T-cell (primary cell): ENCODE measurements at places on chromosomes 16 and 17.

DNA sequence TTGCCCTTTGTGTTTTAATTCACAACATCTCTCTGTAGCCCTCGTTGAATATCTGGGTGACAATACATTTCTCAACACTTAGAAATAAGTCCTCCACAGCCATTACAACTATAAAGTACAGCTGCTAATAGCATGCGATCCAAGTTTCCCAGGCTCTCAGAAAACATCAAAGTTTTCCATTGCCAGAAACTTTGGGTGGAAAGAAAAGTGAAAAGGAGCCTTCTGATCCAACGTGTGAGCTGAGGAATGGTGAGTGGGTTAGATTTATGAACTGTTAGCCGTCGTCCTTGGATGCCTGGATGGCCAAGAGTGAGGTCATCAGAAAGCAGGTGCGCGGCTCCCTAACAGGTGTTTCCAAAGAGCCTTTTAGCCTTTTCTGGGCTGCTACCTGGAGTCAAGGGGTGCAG lies 258.0 kb downstream of the PMP22 start:
- no peak for DNase-seq

DNA sequence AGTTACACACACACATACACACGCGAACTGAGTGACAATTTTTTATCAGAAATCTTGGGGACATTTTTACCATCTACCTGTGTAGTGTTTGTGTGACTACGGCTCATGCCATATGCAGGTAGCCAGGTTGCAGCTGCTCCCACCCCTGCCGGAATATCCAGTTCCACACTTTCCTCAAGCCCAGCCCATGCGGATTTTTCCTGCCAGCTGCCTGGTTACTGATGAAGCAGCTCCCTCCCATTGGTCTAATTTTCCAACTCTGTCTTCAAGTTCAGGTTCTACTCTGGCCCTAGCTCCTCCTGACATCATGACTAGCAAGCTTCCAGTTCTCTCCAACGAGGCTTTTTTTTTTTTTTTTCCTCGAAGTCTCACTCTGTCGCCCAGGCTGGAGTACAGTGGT lies 4.8 kb downstream of the GSG1L2 start:
- DNase-seq, result no peak

GRCh38 chr16:62664566-62664965 lies 628.3 kb upstream of the CDH8 start:
- DNase-seq, result no peak

DNA sequence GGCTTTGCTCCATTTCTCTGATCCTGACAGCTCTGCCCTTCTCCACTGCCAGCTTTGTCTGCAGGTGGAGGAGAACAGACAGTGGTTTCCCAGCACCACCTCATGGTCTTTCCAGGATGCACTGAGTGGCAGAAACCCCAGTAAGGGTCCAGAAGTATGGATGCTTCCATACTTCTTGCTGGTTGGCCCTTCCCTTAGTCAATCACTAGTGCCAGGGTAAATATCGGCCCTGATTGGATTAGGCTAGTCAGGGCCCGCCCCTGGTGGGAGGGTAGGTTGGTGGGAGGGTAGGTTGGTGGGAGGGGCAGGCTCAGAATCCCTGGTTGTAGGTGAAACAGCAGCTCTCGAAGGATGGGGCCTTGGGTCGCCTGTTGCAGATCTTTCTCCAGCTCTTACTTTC lies 10.2 kb downstream of the RNF213 start:
- DNase-seq, result no peak

DNA sequence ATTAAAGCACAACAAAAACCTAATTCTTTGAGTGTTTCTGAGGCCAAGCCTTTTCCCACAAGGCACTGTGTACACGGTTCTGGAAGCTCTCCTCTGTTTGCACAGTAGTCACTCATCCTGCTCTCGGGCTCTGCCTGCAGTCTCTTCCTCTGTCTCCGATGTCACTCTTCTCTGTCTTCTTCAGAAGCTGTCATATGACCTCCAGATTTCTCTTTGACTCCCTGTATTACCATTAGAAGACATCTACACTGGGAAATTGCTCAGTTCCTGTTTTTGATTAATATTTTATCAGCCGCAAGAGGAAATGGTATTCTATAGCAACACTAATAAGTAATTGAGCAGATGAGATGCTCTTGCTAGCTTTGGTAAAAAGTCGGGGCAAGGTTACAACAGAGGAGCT lies 422.9 kb downstream of the WWOX start:
- DNase-seq, result no peak

DNA sequence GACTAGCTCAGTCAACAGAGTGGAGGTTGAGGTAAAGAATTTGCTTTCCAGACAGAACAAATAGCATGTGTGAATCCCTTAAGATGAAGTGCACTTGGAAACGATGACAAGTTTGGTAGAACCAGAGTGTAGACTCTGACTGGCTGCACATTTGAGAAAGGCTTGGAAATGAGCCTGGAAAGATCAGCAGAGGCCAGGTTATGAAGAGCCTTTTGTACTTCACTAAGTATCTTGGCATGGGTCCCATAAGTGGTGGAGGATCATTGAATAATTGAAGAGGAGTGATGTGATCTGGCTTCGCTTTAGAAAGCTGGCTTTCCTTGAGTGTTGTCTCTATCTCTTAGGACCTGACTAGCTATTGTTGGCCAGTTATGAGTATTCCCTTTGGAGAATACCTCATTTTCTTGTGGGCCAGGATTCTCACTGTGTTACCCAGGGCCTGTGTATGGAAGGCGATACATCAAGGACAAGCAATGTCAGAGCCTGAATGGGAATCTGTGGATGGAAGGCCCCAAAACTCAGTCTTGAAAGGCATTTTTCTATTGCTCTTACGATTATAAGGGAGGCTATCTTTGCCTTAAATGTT lies 329.8 kb downstream of the UTP18 start:
- no peak for DNase-seq

DNA sequence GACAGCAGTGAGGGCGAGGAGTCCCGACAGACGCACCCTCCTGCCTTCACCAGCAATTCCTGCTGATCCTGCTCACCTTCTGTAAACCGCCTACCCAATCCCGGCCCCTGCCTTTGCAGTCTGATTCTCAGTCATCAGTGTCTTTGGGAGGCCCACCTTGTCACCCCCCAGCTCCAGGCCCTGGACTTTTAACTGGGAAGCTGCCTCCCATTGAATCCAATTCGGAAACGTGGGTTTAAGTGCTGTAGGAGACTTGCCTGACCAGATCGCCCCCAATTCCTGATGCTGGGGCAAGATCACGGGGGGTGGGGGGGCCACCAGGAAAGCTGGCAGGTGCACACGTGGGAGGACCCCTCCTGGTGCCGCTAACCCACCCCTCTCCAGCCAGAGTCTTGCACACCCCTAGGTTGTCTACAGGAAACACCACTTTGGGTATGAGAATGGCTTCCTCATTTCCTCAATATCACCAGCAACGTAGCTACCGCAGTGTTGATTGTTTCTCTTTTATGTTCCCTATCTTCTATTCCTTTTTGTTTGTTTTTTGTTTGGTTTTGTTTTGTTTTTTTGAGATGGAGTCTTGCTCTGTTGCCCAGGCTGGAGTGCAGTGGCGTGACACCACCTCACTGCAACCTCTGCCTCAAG lies 46.6 kb upstream of the CMIP start:
- DNase-seq, result no peak

GRCh38 chr17:71176331-71176730 lies 944.5 kb upstream of the SOX9 start:
- DNase-seq, result no peak

DNA sequence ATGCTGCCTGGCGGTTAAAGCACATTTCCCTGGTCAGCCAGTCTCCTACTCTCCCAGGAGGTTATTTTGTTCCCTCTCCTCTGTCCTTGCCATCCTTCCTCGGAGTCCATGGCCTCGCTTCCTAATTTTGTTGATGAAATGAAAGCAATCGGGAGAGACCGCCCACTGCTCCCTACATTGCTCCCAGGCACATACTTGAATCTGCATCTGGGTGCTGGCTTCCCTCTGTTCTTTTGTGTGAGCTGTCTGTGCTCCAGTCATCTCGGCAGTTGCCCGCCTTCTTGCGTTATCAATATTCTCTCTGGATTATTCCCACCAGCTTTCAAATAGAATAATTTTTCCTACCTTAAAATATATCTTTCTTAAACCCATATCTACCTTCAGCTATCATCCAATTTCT lies 11.1 kb downstream of the KRT23 start:
- DNase-seq, result no peak

- peak; percentile 2 for DNase-seq
Observed at GRCh38 chr17:65228734-65229620, 91.8 kb downstream of the RGS9 start.

DNA sequence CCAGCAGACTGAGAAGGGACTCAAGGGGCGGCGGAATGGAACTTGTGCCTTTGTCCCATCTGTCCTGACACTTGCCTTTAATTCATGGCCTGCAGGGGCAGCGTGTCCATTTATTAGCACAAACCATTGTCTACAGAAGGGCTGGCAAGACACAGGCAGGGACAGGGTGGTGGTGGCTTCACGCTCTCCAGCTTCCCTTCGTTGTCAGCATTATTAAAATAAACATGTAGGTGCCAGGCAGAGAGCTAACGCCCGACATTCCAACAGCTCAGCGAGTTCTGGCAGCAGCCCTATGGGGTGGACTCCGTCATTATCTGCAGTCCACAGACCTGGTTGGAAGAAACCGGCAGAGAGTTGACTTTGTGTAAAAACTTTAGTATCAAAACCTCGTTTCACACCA lies 16.3 kb downstream of the DNAI2 start:
- no peak for DNase-seq

DNA sequence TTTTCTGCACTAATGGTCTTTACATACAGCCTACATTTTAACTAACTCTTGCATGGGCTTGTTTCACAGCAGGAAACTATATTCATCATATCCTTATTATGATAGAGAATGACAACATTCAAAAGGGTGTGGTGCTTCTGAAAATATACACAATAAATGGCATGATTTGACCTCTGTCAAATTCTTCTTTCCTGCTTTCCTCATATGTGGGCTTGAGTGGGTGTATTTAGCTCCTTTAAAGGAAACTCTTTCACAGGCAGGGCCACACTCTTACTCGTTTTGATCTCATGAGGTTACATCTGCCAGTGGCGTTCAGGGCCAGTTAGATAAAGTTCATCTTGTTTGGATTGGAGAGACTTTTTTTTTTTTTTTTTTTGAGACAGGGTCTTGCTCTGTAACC lies 6.1 kb downstream of the SLC35G3 start:
- no peak for DNase-seq

DNA sequence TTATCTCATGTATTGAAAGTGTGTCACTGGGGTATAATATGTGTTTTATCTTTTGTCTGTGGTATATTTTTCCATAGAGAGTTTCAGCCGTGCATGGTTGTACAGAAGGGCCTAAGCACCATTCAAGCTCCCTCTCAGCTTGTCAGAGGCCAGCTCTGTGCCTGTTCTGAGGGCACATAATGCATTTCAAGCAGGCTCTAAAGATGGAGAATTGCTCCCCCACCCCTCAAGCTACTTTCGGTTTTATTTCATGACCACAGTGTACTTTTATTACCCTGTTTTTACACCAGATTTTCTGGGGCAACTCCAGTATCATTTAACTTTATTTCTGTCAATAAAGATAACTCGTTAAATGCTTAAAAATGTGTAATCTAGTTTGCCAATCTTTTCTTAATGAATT lies 131.7 kb downstream of the SHISA6 start:
- no peak for DNase-seq

DNA sequence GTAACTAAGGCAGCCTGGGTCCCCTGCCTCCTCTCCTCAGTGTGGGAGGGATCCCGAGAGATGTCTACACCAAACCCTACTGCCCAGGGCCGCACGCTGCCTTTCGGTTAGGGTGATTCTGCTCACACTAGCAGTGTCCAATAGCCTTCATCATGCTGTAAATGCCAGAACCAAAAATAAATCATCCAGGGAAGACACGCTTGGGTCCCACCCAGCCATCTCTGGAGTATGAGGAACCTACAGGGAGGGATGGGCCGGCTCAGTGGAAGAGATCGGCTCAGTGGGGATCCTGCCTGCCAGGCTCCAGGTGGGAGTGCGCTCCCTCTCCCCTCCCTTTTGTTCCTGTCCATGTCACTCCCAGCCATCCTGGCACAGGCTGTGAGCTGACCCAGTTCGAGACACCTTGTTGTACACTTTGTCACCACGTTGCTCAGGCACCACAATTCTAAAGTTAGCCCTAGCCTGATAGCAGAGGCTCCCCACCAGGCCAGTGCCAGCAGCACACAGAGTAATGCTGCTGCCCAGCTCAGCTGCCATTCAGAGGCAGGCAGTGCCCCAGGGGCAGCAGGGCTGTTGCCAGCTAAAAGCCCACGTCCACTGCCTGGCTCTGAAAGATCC lies 24.5 kb downstream of the PEMT start:
- DNase-seq, result no peak

DNA sequence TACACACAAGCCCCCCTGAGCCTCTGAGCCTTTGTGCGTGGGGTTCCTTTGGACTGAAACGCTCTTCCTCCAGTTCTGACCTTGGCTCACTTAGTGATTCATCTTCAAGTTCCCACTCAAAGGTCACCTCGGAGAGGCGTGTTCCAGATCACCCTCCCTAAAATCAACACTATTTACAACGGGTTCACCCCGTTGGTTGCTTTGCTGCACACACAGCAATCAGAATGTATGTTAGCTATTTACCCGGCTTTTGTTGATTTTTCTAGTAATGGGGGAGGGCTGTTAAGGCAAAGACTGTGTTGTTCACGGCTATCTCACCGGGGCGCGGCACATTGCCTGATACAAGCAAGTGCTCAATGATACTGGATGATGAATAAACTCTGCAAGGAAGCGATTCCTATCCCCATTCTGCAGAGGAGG lies 977 bp downstream of the NAGPA start:
- DNase-seq, result no peak

DNA sequence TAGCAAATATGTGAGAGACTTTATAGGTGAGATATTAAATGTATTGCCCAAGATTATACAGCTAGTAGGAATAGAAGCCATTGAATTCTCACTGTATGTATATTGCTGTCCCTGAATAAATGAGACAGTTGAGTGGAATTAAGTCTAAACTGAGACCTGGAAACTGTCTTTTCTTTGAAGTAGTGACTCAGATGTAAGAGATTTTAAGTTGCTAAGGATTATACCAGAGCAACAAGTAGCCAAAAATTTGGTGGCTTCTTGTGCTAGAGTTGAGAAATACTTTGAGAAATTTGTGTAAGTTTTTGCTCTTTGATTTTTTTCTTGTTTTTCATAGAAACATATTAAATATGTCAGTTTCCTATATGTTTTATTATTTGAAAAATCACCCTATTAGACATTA lies 58.7 kb downstream of the TANC2 start:
- DNase-seq, result no peak

DNA sequence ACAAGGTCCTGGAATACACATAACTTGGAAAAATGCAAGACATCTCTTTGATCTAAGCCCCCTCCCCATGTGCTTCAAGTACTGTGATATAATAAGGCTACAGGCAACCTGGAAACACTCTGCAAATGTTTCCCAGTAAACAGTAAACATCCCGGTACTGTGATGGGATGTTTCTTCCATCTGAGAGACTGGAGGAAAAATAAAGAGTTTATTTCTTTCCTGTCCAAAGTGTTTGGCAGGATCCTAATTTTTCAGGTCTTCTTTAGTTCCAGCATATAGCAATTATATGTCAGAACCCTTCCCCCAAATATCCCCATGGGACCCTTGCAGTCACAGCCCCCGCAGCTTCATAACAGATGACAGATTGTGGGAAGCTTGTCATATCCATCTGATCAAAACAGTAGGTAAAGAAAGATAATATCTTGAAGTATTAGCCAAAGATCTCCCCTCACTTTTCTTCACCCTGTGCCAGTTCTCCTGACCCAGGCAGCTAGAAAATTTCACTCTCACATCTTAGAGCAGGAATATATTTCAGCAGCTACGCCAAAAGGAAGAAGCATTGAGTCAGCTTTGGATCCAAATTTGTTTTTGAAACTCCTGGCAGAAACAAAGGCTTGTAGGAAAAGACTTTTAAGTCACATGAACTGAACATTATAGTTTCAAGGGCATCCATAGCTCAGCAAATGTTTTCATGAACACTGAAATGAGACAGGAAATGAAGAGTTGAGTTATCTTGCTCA lies 141.3 kb downstream of the HS3ST3A1 start:
- DNase-seq, result no peak

GRCh38 chr17:59149841-59150511 lies 5.0 kb downstream of the SKA2 start:
- DNase-seq, result no peak
